ENCODE measurements at places on chromosomes 5 and 9.

GRCh38 chr5:66551338-66551737, 44.9 kb upstream of the MAST4 start:
- no peak for DNase-seq

- no peak for DNase-seq
These were observed 79.5 kb upstream of the DMRT1 start for GRCh38 chr9:761793-762560.

DNA sequence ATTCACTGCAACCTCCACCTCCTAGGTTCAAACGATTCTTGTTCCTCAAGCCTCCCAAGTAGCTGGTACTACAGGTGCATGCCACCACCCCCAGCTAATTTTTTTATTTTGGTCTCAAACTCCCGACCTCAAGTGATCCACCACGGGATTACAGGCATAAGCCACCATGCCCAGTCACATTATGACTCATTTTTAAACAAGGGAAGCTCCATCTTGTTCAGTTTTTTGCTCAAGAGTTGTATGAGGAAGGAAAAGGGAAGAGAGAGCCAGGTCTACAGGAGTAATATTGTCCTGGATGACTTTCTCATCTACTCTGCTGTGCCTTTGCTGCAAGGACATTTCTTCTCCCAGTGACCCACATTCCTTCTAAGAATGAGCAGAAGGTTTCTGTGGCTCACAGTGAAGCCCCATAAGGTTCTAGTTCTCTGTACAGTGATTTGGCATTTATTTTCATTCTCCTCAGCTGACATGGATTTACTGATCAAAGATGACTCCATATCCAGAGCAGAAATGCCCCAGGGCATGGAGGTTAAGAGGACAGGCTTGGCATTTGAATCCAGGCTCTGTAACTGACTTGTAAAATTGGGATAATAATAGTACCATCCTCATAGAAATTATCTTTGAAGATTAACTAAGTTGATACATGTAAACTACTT, 153.5 kb downstream of the CDH6 start:
- no peak for DNase-seq

DNA sequence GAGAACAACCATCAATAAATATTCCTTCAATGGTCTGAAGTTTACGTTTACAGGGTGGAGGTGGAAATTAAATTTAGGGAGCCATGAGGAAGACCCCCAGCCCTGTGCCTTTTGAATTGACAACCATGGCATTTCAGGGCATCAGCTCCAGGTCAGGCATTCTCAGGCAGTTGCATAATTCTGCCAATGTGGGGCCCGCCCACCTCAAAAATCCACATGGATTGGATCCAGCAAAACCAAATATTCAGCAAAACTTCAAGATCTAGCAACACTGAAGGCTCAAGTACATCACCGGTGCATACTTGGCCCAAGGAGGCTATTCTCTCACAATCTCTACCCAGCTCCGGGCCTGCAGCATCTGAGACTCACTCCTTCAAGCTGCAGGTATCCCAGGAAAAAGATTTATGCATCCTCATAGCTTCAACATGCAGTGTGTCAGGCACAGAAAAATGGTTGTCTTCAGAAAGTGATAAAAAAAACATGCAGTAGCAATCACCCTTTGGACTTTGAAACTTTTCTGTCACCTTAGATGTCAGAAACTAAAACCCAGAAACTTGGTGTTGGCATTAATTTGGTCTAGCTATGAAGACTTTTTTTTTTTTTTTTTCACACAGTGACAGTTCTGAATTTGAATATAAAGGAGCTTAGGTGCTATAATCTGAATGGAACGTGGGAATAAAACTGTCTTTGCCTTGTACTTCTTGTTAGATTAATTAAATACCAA, 21.4 kb upstream of the ANXA2R start:
- DNase-seq, result no peak

DNA sequence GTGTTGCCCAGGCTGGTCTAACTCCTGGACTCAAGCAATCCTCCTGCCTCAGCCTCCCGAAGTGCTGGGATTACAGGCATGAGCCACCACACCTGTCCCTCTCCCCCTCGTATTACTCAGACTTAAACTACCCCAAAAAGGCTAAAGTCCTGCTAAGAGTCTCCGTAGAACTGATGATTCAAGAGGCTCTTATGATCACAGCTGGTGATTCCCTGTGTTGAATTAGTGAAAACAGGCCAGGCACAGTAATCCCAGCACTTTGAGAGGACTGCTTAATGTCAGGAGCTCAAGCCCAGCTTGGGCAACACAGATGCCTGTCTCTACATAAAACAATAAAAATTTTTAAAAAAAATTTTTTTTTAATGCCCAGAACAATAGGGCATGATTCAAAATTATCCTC, 9.2 kb downstream of the CDC26 start:
- DNase-seq, result no peak

DNA sequence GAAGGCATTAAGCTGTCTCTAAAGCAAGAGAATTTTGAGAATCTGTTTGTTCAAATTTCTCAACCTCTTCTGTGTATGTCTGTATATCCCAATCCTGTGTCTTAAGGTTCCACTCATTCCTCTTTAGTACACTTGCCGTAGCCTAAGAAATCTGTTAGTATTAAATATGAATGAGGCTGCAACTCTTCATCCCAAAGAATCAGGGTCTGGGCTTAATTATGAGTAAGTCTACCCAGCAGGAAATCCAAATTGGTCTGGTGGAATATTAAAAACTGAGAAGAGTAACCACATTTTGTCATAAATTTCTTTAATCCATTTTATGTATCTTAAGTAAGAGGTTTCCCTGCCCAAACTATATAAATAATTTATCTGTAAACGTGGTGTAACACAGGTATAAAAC, 1171.2 kb downstream of the CDH12 start:
- DNase-seq, result no peak

DNA sequence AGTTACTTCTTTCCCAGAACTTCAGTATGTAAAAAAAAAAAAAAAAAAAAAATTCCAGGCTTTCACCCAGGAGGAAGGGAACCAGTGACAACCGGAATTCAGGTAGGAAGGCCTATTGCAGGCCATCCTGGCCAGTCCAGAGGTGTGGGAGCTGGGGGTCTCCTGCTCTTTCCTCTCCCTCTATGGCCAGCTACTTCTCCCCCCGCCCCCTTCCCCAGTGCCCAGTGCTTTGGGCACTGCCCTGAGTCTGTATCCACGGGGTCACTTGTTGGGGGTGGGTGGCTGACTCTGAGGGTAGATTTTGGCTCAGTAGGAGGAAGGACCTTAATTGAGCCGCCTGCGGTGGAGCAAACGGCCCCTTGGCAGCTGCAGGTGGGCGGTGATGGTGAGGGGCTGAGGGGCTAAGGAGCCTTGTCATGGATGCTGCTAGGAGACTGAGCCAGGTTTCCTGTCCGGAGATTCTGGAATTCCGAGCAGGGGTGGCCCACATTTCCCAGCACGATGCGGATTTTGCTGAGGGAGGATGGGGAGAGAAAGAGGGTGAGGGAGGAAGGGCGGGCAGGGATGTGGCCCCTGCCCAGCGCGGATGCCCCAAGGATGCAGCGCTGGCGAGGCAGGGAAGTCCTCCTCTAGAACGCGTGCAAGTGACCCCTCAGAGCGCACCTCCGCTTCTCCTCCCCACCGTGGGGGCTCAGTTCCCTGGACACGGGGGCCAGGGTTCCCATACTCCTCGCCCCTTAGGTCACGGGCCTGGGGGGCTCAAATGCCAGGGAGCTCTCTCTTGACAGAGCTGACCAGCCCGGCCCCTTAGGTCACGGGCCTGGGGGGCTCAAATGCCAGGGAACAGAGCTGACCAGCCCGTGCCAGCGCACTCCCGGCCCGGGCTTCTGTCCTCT, 1.2 kb upstream of the PHF2 start:
- DNase-seq, result no peak

- DNase-seq, result no peak
These were observed 407.0 kb downstream of the ENC1 start for GRCh38 chr5:74233571-74233970.

DNA sequence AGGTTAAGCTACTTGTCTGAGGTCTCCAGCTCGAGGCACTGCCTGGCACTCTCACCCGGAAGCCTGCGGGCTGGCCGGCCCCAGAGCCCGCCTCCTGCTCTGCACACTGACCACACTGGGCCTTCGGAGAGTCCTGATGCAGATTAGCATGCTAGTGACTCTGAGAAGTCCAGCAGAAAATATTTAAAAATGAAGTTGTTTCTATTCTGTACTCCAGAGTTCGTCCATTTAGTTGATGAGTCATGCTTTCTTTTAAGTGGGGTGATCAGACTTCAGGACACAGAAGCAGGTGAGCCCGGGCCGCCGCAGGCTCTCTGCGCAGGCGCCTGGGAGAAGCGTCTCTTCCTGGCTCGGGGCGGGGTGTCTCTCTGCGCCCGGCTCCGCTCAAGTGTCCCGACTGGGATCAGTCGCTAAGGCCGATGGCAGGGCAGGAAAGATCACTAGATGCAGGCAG, 32.5 kb downstream of the FAM240B start:
- DNase-seq, result peak; percentile 58

DNA sequence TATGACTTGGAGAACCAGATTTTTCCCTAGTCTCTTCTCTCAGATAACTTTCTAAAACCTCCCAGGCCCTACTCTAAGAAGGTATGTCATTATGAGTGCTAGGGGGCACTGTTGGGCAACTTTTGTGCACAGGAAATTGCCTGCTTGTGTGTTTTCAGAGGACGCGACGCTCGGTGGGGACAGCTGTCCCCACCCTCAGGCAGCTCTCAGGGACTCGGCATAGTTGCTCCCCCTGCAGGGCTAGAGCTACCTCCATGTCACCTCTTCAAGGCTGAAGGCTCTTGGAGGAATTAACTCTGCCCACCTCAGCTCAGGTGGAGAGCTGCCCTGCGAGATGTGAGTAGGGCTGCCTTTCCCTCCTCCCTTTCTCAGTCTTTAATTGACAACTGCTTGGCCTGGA, 10.2 kb upstream of the TIFAB start:
- DNase-seq, result peak; percentile 81

DNA sequence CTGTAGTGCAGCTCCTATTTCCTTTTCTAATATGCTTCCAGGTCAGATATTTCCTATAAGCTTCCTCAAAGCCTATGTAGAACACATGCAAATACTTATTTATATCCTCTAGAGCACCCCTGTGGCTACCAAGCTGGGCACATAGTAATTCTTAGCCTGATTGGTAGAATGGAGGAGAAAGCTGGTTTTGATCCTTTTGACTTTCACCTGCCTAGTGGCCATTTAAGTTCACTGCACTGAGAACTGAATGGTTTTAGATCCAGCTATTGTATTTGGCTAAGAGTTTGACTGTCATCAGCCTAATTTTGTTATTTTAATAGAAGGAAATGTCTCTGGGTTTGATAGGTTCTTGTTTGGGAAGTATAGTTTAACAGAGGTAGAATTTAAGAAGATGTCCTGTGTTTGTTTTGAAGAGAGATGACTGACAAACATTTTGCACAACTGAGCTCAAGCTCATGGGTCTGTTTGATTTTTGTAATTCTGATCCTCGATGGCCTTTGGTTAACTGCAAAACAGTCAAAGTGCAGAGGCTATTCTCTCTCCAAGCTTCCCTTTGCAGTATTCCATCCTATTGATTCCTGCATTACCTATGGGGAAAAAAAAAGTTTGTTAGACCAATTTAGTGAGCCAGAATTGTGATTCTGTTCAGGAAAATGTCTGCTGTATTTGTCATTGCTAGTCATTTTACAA, 85.4 kb downstream of the KCNN2 start:
- DNase-seq, result no peak

GRCh38 chr5:134242146-134242545, 16.3 kb upstream of the PPP2CA start:
- DNase-seq, result no peak

- DNase-seq, result no peak
These were observed 59.6 kb downstream of the ARHGAP26 start for GRCh38 chr5:142829801-142830220.

DNA sequence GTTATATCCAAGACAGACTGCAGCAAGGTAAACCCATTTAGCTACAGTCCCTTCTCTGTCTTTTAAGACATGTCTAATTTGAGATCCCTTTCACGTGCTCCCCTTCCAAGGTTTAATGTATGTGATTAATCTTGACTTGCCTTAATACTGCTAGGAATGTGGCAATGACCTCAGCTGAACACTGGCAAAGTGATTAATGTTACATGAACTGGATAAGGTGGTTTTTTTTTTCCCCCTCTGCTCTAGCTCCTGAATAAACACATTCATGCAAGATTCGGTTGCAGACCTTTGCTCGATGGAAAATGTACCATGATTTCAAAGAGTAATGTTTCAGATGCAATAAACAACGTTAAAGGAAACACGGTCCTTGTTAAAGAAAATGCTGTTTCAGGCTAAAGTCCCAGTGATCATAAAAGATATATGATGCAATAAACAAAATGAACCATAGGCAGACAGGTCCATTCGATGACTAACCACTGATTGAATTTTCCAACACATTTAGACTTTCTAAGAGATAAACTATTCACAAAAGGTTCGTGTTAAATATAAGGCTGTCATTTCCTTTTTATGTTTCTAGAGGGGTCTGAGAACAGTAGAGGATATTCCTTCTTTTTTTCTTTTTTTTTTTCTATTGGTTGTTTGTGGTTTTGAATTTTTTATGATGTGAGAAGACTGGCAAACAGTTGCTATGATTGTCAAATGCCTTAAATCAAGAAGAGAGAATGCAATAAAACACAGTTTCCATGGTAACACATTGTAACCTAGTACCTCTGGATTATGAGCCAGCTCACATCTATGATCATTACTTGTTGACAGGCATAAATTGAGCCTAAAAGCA, 44.7 kb upstream of the ZNF608 start:
- no peak for DNase-seq

DNA sequence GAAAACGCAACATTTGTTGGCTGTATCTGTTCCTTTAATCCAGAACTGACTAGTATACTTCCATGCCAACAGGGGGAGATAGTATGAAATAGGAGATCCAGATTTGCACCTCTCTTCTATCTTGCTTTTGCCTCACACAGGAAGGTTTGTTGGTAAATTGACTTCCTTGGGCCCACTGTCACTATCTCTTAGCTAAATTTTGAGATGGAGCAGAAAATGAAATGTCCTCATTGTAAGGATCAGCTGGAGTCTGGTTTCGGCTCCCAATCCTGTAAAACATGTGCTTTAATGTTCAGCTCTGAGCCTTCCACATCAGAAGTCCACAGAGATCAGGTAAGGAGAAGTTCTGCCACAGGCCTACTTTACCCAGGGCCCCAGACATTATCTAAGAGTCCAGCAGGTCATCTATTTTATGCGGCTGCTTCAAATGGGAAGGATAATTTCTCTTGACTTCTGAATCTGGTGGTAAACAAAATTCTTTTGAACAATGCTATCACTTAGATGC, 176.8 kb downstream of the FER start:
- no peak for DNase-seq

- no peak for DNase-seq
These were observed 37.3 kb downstream of the CSF2 start for GRCh38 chr5:132110930-132111329.

DNA sequence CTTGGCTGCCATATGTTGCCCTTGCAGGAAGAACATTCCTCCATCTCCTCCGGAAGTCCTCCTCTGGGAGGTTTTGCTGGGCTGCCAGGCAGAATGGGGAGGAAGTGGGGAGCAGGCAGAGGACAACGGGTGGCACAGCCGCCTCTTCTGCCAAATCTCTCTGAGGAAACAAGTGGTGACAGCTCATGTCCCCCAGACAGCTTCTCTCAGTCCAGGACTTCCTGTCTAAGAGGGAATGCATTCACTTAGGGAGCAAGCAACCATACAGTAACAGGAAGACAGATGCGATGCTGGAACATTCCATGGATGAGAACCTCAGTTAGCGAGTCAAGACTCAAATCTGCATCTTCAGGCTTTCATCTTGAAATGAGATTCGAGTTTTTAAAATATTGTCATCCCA, 701.0 kb downstream of the SEMA5A start:
- DNase-seq, result no peak

- no peak for DNase-seq
These were observed 5.8 kb upstream of the ACTBL2 start for GRCh38 chr5:57488215-57488955.

GRCh38 chr9:37788332-37788731, 3.5 kb upstream of the EXOSC3 start:
- DNase-seq, result no peak
